ENCODE measurements at places on chromosomes 5 and 9.

DNA sequence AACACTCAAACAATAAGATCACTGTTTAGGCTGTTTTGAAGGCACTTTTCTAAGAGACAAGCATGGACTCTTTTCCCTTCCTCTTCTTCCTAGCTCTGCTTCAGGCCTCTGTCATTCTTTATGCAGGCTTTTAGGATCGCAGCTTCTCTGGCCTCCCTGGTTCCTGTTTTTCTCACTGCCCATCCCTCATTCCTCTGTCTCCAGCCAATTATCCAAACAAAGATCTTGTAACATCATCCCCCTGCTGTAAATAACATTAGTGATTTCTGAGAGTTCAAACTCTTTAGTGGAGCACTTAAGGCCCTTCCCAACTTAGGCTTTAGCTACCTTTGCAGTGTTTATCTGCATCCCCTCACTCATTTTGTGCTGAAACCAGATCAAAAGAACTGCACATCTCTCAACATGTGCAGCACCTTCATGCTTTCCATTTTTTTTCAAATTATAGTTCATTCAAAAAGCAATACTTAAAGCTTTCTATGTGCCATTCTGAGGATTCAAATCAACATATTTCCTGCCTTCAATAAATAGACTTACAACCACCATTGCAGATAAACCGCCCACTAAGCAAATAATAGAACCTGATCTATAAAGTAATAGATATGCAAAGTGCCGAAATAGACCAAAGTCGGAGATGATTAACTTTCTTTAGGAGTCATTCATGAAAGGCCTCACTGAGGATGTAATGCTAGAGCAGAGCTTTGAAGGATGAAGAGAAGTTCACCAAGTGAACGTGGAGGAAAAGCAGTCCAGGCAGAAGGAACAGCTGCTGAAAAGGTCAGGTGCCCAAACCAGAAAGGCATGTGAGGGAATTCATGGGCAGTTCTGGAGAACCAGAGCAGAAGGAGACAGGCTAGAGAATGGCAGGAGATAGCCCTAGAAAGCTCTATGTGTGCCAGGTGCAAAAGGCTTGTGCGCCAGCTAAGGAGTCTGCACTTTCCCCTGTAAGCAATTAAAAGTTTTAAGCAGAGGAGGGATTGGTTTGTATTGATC is 95.8 kb upstream of the ZNF366 start:
- no peak for DNase-seq

DNA sequence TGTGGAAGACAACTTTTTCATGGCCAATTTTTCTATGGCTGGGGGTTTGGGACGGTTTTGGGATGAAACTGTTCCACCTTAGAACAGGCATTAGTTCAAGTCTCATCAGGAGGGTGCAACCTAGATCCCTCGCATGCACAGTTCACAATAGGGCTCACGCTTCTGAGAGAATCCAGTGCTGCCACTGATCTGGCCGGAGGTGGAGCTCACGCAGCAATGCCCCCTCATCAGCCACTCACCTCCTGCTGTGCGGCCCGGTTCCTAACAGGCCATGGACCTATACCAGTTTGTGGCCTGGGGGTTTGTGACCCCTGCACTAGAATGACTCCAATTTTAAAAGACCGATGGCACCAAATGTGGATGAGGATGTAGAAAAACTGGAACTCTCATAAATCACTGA is 127.2 kb upstream of the IER5L start:
- DNase-seq, result no peak

DNA sequence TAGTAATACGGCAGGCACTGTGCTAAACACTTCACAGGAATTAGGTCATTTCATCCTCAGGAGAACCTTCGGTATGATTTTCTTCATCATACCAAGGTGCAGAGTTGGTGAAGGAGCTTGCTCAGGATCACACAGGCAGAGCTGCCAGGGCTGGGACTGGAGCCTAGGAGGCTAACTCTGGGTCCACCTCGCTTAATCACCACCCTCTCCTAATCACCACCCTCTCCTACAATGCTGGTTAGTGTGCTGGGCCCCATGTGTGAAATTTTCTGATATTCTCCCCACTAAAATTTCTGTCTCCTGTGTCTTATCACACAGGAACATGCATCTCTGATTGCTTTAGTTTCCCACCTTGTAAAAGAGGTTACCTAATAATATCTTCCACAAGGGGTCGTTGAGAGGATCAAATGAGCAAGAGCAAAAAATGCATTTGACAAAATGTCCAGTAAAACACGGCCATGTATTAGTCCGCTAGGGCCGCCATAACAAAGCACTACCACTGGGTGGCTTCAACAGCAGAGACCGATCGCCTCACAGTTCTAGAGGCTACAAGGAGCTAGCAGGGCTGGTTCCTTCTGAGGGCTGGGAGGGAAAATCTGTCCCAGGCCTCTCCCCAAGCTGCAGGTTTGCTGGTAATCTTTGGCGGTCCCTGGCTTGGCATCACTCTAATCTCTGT is 128.2 kb upstream of the NFIB start:
- no peak for DNase-seq

DNA sequence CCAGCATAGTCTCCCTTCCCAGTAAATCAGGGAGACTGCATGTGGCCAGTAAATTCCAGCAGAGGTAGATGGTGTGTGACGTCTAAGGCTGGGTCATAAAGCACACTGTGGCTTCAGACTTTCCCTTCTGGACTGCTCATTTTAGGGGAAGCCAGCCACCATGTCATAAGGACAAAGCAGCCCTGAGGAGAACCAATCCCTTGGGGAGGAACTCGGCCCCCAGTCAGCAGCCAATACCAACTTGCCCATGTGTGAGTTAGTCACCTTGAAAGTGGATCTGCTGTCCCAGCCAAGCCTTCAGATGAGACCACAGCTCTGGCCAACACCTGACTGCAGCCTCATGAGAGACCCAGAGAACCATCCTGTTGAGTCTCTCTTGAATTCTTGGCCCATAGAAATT is 14.7 kb upstream of the NINJ1 start:
- DNase-seq, result no peak

- no peak for DNase-seq
Observed at GRCh38 chr9:18928711-18929110, 104.3 kb downstream of the SAXO1 start.

DNA sequence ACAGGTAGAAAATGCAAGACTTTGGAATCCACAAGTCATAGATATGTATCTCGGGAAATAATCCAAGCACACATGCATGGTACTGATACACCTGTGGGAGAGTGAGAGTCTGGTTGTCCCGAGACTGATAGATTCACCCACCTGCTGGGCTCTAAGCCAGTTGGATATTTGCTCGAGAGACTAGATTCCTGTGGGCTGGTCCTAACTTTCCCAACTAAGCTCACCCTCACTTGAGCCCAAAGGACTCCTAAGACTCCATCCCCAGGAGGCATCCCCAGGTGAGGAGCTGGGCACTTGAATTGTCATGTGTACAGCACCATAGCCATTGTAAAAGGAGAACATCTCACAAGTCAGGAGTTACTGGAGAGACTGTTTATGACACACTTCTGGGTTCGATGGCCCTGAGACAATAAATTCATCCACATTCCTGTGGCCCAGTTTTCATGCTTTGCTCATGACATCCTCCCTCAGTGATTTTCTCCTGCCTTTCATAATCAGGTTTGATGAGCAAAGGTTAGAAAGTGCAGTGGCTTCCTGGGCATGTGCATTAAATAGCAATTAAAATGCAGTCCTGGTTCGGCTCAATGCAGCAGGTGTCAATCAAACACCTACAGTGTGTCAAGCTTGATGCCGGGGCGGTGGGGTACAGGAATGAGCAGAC is 18.1 kb downstream of the SLC1A1 start:
- DNase-seq, result no peak
